ENCODE measurements at places on chromosomes 11 and 22. TPM values are rescaled to one million over a fixed set of nuclear protein-coding genes. Genes with fewer than 3 reads are reported as not detected.

Gene EHF
- total RNA-seq, result 65.5 TPM

GRCh38 chr11:114612686-114613085 lies 17.1 kb upstream of the NXPE4 start:
- no peaks in the 10 kb centered on the region for H3K36me3 ChIP-seq
- H3K27me3 ChIP-seq, result no peaks in the 10 kb centered on the region
- H3K4me3 ChIP-seq, result no peak overlapping the region
- no peak for DNase-seq

- no peak overlapping the region for H3K4me3 ChIP-seq
- no peaks in the 10 kb centered on the region for H3K27me3 ChIP-seq
These were observed 240.0 kb upstream of the LARGE1 start for GRCh38 chr22:34160141-34160783.

DNA sequence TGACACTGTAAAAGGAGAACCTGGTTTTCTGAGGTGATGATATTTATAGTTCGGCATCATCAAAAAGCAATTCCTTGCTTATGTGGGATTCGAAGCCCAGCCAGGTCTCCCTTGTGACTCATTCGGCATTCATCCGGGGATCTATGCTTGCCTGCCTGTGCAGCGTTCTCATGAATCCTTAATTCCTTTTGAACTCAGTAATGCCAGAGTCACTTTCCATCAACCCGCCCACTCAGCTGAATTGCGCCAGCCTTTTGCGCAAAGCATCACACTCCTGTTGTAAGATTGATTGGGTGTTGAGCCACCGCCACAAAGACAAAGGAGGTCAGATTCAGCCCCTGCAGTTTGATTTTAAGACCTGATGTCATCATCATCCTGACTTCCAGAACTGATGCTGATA lies 128.6 kb downstream of the SLC17A6 start:
- no peak overlapping the region for H3K27ac ChIP-seq
- DNase-seq, result no peak
- no peak overlapping the region for H3K4me3 ChIP-seq
- H3K36me3 ChIP-seq, result no peaks in the 10 kb centered on the region
- H3K27me3 ChIP-seq, result no peaks in the 10 kb centered on the region
- H3K4me1 ChIP-seq, result no peaks in the 10 kb centered on the region

DNA sequence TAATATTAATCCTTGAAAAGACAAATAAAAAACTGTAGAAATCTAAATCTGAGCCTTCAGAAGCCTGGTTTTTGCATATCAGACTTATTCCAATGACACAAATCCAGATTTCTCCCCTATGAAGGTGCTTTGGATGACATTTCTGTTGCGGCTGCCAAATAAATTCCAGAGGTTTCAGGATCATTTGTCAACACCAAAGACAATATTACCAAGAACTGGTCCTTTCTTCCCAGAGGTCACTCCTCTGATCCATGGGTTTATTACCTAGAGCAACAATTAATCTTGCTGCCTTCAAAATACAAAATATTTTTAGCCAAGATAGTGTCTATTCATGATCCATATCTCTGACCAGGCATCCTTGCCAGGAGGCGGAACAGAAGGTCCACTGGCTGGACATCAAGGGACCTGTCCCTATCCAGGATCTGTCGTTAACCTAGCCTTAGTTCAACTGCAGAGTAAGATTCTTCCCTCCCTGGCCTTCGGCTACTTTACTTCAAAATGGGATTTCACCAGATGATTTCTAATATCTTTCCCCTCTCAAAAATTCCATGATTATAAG lies 4.9 kb downstream of the CADM1 start:
- H3K27ac ChIP-seq, result no peak overlapping the region
- DNase-seq, result no peak
- no peaks in the 10 kb centered on the region for H3K4me1 ChIP-seq
- H3K36me3 ChIP-seq, result no peaks in the 10 kb centered on the region
- no peak overlapping the region for H3K4me3 ChIP-seq
- H3K27me3 ChIP-seq, result no peaks in the 10 kb centered on the region

- H3K4me1 ChIP-seq, result no peaks in the 10 kb centered on the region
- DNase-seq, result no peak
- no peak overlapping the region for H3K4me3 ChIP-seq
These were observed 40.0 kb upstream of the LRRC4C start for GRCh38 chr11:41499429-41499828.

GRCh38 chr22:24355574-24355973 lies 71.8 kb upstream of the ADORA2A start:
- H3K4me1 ChIP-seq, result peaks cover 22% of the 10 kb centered on the region
- no peak overlapping the region for H3K4me3 ChIP-seq
- H3K27ac ChIP-seq, result no peak overlapping the region
- H3K36me3 ChIP-seq, result peaks cover 27% of the 10 kb centered on the region
- DNase-seq, result no peak

DNA sequence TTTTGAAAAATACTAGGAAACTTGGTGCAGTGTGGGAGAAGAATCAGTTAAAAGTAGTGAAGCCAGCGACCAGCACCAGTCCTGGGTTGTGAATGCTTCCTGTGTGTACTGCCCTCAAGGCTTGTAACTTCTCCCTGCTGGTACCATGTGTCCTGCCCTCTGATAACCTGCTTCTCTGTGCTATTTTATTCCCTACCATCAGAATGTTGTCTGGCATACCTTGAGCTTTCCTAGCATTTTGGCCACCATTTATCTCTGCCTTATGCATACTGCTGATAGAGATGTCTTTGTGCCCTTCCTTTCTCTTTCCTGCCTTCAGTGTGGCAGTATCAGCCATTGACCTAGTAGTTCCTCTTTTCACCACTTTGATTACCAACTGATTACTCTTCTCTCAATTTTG lies 2.0 kb downstream of the GTF2H1 start:
- no peaks in the 10 kb centered on the region for H3K4me1 ChIP-seq
- H3K27ac ChIP-seq, result no peak overlapping the region
- H3K36me3 ChIP-seq, result no peaks in the 10 kb centered on the region
- peak overlapping the region; percentile 90 for H3K4me3 ChIP-seq

Gene KRTAP5-8
- total RNA-seq, result 0.35 TPM

- no peaks in the 10 kb centered on the region for H3K27me3 ChIP-seq
- H3K4me1 ChIP-seq, result peaks cover 4% of the 10 kb centered on the region
- H3K27ac ChIP-seq, result no peak overlapping the region
- H3K36me3 ChIP-seq, result no peaks in the 10 kb centered on the region
- H3K4me3 ChIP-seq, result peak overlapping the region; percentile 94
These were observed 639 bp downstream of the INCENP start for GRCh38 chr11:62124186-62125113.

Gene ALX4
- 0.16 TPM for total RNA-seq

DNA sequence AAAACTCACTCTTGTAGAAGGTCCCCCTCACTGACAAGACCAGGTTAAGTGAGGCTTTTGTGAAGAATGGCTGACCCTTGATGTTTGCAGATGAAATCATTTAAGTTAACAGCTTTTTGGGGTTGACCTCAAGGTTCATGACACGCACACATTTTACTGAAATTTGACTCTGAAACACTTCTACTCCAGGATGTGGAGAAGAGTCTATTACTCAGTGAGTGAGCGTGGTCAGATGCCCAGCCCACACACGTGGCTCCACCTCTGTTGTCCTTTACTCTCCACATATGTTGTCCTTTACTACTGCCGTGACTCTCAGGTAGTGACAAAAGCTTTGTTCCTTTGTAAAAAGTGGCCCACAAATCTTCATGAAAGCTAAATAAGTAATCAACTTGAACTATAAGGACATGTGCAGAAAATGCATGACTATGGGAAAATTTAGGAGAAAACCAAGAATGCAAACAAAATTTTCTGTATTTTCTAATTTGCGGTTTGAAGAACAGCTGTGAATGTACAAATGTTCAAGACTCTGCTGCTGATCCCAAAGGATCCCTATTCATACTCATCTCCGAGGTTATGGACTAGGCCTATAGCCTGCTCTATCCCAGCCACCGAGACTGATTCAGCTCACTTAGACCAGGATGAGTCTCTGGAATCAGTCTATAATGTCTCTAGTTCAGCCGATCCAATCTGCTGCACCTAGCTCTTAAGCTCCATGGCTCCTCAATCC lies 22.4 kb downstream of the XRRA1 start:
- H3K4me3 ChIP-seq, result no peak overlapping the region
- no peak for DNase-seq
- no peaks in the 10 kb centered on the region for H3K4me1 ChIP-seq

DNA sequence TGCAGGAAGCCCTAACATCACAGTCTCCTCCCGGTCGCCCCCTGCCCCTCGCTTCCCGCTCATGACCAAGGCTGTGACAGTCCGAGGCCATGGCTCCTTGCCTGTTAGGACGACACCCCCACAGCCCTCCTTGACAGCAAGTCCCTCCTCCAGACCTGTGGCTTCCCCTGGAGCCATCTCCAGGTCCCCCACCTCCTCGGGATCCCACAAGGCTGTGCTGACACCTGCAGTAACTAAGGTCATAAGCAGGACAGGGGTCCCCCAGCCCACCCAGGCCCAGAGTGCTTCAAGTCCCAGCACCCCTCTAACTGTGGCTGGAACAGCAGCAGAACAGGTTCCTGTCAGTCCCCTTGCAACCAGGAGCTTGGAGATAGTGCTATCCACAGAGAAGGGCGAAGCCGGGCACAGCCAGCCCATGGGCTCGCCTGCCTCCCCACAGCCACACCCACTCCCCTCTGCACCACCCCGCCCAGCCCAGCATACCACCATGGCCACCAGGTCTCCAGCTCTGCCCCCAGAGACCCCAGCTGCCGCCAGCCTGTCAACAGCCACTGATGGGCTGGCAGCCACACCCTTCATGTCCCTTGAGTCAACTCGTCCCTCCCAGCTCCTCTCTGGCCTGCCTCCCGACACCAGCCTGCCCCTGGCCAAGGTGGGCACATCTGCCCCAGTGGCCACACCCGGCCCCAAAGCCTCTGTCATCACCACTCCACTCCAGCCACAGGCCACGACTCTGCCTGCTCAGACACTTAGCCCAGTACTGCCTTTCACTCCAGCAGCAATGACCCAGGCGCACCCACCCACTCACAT lies 63.2 kb downstream of the OTOG start:
- no peak for DNase-seq
- H3K4me1 ChIP-seq, result no peaks in the 10 kb centered on the region
- no peaks in the 10 kb centered on the region for H3K27me3 ChIP-seq
- no peak overlapping the region for H3K27ac ChIP-seq
- H3K36me3 ChIP-seq, result no peaks in the 10 kb centered on the region

- H3K4me1 ChIP-seq, result no peaks in the 10 kb centered on the region
- no peak for DNase-seq
- H3K36me3 ChIP-seq, result no peaks in the 10 kb centered on the region
- no peak overlapping the region for H3K4me3 ChIP-seq
- no peaks in the 10 kb centered on the region for H3K27me3 ChIP-seq
- H3K27ac ChIP-seq, result no peak overlapping the region
These were observed 12.2 kb downstream of the FAR1 start for GRCh38 chr11:13680501-13681264.

Gene MAJIN
- total RNA-seq, result not detected

DNA sequence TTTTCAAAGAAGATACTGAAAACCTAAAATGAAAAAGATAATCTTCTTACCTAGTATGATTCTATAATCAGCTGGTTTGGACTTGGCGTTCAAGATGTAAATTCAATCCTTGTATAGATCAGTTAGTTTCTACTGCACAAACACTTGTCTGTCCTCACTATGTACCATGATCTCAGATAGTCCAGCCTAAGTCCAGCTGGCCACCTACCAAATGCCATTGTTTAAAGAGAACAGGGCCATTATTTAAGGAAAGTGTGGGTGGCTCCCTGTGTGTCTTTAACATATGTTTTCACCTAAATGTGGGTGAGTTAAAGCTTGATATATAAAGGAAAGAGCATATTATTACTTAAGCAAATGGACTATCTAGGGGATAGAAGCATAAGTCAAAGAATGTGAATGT lies 38.6 kb downstream of the BLID start:
- DNase-seq, result no peak
- no peak overlapping the region for H3K4me3 ChIP-seq
- no peaks in the 10 kb centered on the region for H3K27me3 ChIP-seq
- no peaks in the 10 kb centered on the region for H3K4me1 ChIP-seq
- H3K27ac ChIP-seq, result no peak overlapping the region
- H3K36me3 ChIP-seq, result no peaks in the 10 kb centered on the region

DNA sequence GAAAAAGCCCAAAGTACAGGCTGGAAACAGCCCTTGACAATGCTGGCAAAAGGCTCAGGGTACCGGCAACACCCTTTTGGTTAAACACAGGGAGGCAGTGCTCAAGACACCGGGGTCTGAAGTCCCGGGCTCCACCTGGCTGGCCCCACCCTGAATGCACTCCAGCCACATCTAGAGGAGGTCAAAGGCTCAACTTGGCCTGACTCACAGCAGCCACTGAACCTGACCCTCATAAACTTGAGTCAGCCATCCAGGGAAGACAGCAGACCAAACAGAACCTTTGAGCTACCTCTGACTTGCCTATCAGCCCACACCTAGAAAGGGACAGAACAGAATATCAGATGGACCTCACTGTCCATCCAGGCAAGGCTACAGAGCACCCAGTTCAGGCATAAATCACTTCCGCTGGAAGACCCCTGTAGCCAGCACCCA lies 3.8 kb downstream of the CFL1 start:
- DNase-seq, result no peak
- H3K27me3 ChIP-seq, result no peaks in the 10 kb centered on the region
- no peak overlapping the region for H3K27ac ChIP-seq
- H3K4me3 ChIP-seq, result no peak overlapping the region

Gene PKP3
- total RNA-seq, result 3.6 TPM

DNA sequence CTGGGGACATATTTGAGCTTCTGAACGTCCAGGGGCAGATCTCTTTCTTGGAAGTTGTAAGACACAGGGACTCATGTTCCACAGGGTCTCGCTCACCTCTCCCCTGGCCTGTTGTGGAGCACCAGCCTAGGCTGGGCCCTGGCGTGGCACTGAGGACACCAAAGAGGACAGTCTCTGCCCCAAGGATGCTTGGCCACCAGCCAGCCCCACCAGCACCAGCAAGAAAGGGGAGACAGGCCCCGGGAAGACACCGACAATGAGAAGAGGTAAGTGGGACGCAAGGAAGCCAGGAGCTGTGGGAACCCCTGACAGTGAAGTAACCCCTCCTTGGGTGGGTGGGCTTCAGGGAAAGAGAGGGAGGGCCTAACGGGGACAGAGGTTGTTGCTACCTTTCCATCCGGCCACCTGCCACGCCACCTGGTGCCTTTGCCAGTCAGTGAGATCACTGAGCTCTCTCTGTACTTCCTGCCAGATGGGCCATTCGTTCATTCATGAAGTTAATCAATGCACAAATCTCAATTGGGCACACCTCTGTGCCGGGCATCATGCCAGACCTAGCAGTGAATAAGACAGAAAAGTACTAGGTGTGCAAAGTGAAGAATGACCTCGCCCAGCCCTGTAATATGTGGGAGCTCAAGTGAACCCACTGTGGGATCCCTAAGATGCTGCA lies 11.1 kb downstream of the APOL5 start:
- no peak overlapping the region for H3K27ac ChIP-seq
- no peak overlapping the region for H3K4me3 ChIP-seq
- DNase-seq, result no peak
- no peaks in the 10 kb centered on the region for H3K36me3 ChIP-seq
- H3K27me3 ChIP-seq, result no peaks in the 10 kb centered on the region

- no peaks in the 10 kb centered on the region for H3K27me3 ChIP-seq
- no peak overlapping the region for H3K4me3 ChIP-seq
- H3K36me3 ChIP-seq, result no peaks in the 10 kb centered on the region
- no peak for DNase-seq
These were observed 9.6 kb downstream of the SULT4A1 start for GRCh38 chr22:43852573-43853327.

All from kidney (tissue), 22 donors.